ENCODE measurements at places on chromosomes 5 and 9.

DNA sequence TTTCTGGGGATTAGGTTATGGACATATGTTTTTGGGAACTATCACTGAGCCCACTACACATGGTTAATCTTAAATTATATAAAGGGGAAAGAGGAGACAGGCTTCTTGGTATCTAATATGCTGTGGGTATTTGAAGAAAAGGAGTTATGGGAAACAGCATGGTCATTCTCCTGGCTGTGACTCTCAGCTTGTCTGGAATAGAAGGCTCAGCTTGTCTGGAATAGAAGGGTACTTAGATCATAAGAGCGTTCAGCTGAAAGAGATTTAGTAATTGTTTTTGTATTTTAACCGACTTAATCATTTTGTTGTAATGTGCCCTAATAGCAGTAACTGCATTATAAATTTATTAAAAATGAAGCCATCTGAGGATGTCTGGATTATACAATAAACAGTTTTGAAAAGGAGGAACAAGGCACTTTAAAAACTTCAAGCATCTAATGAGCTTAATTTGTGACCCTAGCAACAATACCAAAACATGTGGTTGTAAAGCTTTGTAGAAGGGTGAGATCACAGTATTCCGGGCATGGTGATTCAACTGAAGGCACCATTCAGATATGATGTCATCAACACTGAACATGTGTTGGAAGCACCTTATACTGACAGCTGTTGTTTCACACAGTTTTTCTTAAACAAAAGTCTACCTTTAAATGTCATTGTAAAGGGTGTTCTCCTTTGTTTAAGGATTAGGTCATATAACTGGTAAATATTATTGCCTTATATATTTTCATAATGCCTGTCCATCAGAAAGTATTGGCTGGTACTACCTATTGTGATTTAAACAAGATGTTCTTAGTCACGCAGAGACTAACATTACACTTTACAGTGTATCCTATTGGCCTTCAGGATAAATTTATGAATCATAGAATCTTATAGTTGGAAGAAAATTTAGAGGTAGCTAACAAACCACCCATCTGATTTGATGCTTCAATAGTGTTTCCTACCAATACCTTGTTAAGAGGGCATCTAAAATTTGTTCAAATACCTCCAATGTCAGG lies 2174.1 kb upstream of the WWC1 start:
- no peak for DNase-seq

- no peak for DNase-seq
Measured at GRCh38 chr9:37371565-37372464, 50.7 kb upstream of the GRHPR start.

DNA sequence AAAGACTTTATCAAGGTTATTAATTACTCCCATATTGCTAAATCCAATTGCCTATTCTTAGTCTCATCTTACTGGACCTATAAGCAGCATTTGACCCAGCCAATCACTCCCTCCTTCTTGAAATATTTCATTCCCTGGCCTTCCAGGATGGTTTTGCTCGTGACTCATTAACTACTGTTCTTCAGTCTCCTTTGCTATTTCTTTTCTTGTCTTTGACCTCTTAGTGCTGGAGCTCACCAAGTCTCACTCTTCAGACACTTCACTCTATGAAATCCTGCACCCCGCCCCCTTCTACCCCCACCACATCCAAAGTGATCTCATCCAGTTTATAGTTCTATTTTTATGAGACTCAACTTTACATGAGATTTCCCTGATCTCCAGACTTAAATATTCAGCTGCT lies 803.1 kb upstream of the WWC1 start:
- no peak for DNase-seq

GRCh38 chr5:40599676-40600075 lies 80.0 kb upstream of the PTGER4 start:
- DNase-seq, result no peak

GRCh38 chr5:176578391-176578808 lies 29.3 kb downstream of the CDHR2 start:
- DNase-seq, result peak; percentile 72

- DNase-seq, result no peak
Measured at GRCh38 chr5:120539471-120539870, 75.4 kb downstream of the PRR16 start.

DNA sequence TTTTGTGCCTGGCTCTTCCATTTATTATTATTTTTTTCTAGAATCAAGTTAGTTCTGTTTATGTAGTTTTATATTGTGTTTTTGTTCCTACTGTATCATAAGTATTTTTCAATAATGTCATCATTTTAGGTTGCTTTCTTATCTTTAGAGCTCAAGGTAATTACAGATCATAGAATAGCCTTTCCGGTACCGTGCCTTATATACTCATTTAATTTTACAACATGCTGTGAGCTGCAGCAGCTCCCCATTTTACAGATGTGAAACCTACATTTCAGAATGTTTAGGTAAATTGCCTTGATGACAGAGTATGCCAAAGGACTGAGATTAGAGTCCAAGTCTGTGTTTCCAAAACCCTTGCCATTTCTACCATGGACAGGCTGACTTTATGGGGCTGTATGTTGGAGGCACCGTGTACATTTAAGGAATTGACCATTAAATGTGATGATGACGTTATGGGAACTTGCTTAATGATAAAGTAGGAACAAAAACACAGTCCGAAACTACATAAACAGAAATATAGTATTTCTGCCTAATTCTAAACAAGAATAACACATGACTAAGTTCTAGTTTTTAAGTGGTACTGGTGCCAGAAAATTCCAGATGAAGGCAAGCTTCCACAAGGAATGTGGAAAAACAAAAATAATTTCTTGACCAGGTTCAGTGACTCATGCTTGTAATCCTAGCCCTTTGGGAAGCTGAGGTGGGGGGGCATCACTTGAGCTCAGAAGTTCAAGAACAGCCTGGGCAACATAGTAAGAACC lies 97.7 kb downstream of the IQGAP2 start:
- no peak for DNase-seq

DNA sequence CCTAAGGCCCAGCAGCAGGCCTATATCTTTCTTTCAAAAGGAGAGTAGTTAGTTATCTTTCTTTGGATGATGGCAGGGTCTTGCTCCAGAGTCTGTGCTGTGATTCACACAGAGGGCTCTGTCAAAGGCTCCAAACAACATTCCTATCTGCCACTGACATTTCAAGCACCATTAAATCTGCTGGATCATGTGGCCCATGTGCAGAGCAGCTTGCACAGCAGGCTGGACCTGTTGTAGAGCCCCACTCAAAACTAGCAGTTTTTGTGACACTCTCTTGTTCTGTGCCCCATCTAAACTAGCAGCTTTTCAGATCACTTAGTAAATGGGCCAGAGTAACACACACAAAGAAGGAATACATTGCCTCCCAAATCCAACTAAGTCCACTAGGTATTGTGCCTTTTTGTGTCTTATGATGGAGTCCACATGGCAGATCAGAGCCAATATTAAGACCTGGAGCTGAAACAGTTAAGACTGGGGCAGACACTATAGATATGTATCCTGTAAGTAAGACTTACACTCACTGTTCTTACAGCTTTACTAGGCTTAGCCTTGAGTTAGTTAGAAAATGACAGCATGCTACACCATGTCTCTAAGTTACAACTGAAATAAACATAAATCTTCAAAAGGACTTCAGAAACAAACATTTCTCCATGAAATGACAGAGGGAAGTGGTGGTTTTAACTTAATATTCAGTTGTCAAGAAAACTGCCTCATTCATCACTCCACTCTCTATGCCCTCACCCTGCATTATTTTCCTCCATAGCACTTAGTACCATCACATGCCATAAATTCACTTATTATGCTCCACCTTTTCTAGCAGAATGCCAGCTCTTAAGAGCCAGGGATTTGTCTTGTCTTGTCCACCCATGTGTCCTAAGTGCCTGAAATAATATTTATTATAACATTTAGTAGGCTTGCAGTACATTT lies 400.9 kb downstream of the RAB3C start:
- DNase-seq, result no peak
